AG04449 (cell line): ENCODE measurements at places on chromosomes 2 and 18.

- no peak for DNase-seq
Measured at GRCh38 chr2:159175182-159175581, 111.3 kb downstream of the WDSUB1 start.

DNA sequence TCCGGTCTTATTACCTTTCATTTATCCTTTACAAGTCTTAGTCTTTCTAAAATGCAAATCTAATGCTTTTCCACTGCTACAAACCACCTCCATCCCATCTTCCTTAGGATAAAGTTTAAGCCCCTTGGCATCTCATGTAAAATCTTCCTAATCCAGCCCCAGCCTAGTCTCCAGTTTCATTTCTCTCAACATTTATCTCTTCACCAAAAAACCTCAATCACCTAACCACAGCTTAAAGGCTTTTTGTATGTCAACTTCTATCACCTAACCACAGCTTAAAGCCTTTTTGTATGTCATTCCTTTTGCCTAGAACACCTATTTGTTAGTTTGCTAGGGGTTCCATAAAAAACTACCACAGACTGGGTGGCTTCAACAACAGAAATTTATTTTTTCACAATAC lies 4.2 kb downstream of the TRAK2 start:
- no peak for DNase-seq

GRCh38 chr2:10499911-10500521 lies 51.9 kb upstream of the ODC1 start:
- no peak for DNase-seq

DNA sequence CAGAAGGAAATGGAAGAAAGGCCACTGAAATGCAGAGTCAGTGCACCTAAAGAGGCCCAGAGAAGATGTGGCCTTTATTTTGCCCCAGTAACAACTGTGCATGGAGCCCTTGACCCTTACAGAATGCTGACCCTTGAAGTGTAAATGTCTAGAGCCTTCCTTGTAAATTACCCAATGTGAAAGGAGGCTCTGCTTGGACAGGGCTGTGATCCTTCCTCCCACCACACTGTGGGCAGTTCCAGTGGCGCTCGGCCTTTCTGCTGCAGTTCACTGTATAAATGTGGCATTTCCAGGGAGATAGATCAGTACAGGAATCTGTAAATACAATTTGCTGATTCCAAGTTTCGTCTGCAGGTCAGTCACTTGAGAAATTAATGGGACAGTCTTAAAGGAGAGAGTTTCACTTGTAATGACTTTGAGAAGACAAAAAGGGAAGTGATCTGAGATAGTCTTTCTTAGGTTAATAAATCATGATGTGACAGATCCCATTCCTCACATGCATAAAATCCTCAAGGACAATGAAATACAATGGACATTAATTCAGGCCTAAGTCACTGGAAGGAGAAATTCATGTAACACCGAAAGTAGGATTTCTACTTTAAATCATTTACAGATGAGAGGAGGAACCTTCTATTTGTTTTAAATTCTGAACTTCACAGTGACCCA lies 133.8 kb upstream of the LMAN1 start:
- DNase-seq = no peak

DNA sequence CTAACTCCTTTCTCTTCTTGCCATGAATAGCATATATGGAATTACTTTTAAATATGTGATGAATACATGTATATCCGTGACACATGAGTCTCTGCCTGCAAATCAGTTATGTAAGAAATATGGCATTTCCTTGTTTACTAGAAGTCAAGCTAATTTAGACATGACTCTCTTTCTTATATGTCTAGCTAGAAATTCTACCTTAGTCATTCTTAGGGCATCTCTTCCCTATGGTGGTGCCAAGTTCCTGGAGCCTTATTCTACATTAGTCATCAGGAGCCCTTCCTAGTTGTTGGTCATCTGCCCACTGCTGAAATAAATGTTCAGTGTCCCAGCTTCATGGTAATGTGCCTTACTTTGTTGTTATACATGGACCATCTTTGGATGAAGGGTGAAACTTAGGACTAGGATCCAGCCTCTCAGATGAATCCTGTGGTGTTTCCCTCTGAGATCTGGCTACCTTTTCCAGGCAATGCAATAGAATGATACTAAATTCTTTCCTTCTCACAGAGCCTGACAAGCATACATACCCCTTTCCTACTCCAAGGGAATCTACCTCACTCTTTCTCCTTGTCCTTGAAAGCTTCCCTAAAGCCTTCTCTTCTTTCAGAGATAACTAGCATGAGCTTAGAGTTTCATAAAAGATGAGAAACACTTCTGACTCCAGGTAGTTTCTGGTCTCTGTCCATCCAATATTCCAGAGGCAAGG lies 415.3 kb upstream of the VWC2L start:
- DNase-seq = peak; percentile 77

- DNase-seq = no peak
Measured at GRCh38 chr18:24446453-24446852, 14.0 kb upstream of the HRH4 start.

GRCh38 chr18:43800584-43800983 lies 523.3 kb upstream of the SYT4 start:
- DNase-seq = no peak

DNA sequence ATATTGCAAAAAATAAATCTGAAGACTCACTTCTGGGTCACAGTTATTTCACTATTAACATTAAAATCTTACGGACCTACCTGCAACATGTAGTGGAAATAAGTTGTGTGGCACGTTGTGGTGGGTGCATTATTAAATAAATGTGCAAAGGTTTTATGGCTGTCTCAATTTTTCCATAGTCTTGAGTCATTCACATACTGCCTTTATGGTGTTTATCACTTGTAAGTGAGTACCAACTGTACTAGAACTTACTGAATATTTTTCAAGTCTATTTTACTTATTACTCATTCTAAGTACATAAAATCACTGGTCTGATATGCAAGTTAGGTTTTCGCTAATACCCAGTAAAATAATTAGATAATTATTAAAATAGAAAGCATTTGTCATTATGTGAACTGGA lies 47.6 kb upstream of the SLC30A6 start:
- DNase-seq = no peak

DNA sequence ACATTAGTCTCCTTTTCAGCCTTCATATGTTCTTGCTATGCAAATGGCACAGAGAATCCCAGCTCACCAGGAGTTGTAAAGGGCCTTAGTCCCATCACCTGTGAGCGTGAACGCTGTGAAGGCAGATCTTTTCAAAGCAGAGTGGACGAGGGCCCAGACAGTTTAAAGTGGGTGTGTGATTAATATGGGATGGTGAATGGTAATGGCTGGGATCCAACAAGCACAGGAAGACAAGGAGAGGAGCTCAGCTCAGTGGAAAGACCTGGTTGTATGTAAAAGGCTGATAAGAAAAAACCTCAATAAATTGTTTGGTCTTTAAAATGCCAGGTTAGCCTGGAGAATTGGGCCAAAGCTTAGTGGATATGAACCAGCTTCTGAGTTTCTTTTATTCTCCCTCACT lies 326.2 kb downstream of the NYAP2 start:
- DNase-seq = no peak

DNA sequence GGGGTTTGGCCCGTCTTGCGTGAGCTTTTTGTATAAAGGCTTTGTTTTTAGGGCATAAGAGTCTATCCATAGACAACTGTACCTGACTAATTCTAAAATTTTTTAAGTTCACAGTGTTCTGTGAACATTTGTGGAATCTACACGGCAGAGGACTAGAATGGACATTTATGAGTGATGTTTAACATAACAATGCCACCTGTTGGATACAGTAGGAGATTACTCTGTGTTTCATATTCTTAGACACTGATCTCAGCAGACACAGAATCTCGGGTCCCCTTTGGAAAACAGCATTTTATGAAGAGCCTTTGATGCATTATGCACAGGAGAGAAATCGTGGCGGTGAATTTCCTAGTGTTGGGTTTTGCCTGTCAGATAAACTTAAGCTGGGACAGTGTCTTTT lies 752.2 kb downstream of the DPP10 start:
- DNase-seq = no peak

DNA sequence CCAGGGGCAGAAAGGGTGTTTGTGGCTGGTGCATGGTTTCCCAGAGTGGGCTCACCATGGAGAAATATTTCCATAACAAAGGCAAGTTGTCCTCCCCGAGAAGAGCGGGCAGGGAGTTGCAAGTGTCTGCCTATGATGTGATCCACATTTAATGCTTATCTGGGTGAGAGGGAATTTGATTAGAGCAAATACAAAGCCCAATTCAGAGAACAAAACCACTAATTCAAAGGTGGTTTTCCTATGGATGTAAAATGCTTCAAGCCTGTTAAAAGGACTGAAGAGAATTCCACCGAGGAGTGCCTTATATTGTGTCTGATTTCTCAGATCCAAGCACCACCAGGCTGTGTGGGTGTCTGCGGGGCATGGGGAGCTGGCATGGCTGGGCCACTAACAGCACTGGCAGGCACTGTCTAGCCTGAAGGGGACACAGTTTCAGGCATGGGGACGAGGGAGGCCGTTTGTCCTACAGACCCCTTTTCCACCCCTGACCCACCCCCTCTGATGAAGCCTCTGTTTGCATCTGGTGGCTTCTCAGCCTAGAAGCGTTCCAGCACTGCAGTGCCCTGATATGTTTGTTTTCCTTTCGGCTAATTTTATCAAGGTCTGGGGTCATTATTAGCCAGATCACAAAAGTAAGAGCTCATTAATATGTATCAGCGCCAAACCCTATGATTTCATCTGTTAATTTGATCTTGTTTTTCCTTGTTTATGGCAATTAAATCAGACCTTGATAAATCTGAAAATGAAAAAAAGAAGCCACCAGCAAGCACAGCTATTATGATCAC lies 357.3 kb downstream of the HRH4 start:
- no peak for DNase-seq

DNA sequence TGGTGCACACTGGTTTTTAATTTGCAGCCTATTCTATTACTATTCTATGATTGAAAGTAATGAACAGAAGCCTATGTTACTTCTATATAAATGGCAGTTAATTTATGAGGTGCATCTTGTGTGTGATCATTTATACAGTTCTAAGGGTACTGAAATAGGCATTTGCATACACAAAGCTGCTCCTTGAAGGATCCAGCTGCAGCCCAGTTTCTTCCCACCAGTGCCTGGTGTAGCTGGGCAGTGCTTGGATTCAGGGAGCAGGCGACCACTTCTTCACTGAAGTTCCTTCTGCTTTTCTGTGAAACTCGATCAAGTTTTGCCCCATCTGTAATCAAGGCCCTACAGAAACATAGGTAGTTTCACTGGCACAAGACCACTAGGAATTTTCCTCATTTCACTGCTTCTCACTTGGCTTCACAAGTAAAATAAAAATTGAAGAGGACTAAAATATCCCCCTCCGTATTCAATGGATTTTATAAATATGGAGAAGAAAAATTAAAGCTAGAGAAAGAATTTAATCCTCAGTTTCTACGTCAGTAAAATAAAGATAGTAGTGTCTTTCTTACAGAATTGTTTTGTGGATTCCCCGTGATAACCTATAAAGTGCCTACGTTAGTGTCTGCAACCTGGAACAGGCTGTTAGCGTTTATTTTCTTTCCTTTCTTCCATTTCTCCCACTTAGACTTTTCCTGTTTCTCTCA lies 1.7 kb upstream of the LPIN2 start:
- DNase-seq = no peak

DNA sequence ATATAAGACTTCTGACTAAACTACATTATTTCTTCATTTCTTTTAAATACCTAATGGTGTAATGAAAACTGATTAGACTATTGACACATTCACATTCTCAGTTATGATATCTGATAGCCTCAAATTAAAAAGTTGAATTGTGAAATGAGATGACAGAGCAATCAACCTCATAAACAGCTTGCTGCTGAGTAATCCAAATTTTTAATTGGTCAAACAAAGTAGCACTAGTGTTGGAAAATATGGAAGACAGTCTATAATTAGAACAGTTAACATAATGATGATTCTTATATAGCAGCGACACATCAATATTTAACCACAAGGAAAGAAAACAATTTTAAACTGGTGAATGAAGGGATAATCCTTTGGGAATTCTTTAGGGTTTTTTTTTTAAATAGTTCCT lies 91.9 kb upstream of the LRP1B start:
- no peak for DNase-seq

DNA sequence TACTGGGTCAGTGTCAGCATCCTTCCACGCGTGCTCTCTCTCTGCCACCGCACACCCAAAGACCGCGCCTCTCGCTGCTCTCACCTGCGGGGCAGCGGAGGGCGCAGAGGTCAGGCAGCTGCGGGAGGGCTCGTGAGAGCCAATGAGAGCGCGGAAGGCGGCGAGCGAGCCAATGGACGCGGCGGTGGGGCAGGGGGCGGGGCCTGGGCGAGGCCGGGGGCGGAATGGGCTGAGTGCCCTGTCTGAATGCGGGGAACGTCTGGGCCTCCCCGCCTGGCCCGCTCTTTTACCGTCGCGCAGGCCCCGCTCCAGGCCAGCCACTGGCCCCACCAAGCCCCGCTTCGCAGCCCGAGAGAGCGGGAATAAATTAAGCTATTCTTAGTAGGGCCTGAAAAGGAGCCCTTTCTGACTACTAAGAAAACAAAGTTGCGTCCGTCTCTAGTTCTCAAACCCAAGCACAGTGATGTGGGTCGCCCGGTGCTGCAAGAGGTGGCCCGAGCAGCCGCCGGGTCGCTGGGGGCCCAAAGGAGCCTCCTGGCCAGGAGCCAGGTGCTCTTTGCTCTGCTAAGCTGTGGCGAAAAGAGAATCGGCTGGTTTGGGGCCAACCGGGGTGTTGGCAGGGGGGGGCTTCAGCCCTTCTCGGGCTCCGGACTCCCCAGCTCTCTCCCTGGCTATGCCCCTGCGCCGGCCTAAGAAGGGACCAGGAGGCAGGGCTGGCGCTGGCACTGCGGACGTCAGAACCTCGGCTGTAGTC lies 81.1 kb upstream of the GLI2 start:
- no peak for DNase-seq

GRCh38 chr2:230814616-230815015 lies 50.1 kb upstream of the ITM2C start:
- DNase-seq = no peak

- DNase-seq = no peak
Measured at GRCh38 chr18:48371854-48372602, 37.2 kb downstream of the ZBTB7C start.

GRCh38 chr18:9792565-9793245 lies 84.6 kb downstream of the RAB31 start:
- no peak for DNase-seq

GRCh38 chr2:43884689-43885088 lies 45.9 kb downstream of the ABCG8 start:
- DNase-seq = no peak

GRCh38 chr2:46798041-46798440 lies 117.6 kb downstream of the MCFD2 start:
- DNase-seq = no peak
